ENCODE measurements at places on chromosomes 7 and 10. TPM values are rescaled to one million over a fixed set of nuclear protein-coding genes. Genes with fewer than 3 reads are reported as not detected.

The IL6 gene
- 13.1 TPM for total RNA-seq

The GRID2IP gene
- total RNA-seq = 0.16 TPM

- H3K36me3 ChIP-seq = no peaks in the 10 kb centered on the region
- no peaks in the 10 kb centered on the region for H3K27me3 ChIP-seq
- no peak overlapping the region for H3K4me3 ChIP-seq
- H3K4me1 ChIP-seq = peaks cover 5% of the 10 kb centered on the region
- peak overlapping the region; percentile 72 for H3K27ac ChIP-seq
These were observed 8.8 kb upstream of the AFAP1L2 start for GRCh38 chr10:114412907-114413797.

- no peaks in the 10 kb centered on the region for H3K4me1 ChIP-seq
- no peak overlapping the region for H3K4me3 ChIP-seq
- H3K27ac ChIP-seq = no peak overlapping the region
These were observed 222.9 kb upstream of the SH2B2 start for GRCh38 chr7:102063690-102064180.

- H3K4me3 ChIP-seq = no peak overlapping the region
- H3K36me3 ChIP-seq = no peaks in the 10 kb centered on the region
- H3K27me3 ChIP-seq = no peaks in the 10 kb centered on the region
- DNase-seq = no peak
These were observed 46.4 kb downstream of the RAMP3 start for GRCh38 chr7:45203936-45204445.
